T-helper 1 cell (primary cell): ENCODE measurements at places on chromosomes 4 and X.

GRCh38 chrX:47226071-47226470 is 6.7 kb upstream of the USP11 start:
- no peak for DNase-seq

DNA sequence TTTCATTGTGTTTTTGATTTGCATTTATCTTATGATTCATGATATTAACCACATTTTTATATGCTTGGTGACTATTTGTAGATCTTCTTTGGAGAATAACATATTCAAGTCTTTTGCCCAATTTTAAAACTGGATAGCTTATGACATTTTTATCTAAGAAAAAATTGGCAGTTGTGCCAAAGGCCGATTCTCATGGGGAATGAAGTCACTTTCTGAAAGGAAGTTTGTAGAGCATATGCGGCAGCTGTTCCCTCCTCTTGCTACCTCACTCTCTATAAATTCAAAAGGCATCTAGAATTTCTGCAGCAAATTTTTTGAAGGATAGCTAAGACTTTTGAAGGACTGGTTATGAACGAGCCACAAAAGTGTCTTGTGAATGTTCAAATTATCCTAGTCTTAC is 2353.5 kb downstream of the ARAP2 start:
- DNase-seq, result no peak

DNA sequence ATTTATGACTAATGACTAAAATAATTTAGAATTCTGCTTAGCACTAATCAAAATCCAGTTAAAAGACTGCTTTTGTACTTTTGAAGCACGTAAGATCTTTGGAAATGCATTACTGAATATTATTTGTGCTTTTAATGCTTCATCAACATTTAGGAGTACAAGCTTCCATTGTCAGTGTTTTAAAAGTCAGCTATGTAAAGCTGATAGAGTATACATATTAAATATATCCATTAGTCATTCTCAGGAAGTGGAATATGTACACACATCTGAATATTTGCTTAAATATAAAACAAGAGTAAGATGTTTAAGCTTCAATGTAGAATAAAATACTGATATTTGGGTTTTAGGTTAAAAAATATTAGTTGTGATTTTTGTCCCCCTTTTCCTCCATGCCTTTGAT is 54.1 kb downstream of the ANK2 start:
- no peak for DNase-seq

GRCh38 chr4:69881173-69881773 is 21.3 kb upstream of the SULT1E1 start:
- DNase-seq, result no peak

DNA sequence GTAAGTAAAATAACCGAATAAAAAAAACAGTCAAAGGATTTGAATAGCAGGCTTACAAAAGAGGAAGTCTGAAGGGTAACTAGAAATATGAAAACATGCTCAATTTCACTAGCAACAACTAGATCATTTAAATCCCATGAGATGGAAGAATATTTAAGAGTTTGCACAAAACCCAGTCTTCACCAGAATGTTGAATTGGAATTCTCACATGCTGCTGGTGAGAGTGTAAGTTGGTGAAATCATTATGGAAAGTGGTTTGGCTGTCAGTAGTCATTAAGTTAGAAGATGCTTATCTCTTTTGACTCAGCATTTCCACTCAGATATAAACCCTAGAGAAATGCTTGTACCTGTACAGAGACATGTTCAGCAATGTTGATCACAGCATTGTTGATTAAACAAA is 110.1 kb downstream of the PGRMC2 start:
- no peak for DNase-seq

DNA sequence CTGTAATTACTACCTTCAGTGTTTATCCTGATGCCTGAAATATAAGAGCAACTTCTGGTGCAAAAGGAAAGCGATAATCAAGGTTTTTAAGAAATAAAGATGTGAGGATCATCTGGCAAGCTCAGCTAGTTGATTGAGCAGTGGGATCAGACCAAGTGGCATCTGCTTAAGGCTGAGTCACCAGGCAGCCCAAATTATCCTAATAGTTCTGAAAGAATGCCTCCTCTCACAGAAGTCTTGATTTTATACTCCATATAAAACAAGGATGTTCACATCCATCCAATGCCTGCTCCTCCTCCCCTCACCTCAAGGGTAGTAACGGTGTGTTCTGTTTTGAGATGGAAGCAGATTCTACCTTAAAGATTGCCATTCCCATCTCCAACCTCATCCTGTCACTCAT is 134.5 kb upstream of the RASGEF1B start:
- DNase-seq, result no peak
